ENCODE measurements at places on chromosomes 5 and 9.

DNA sequence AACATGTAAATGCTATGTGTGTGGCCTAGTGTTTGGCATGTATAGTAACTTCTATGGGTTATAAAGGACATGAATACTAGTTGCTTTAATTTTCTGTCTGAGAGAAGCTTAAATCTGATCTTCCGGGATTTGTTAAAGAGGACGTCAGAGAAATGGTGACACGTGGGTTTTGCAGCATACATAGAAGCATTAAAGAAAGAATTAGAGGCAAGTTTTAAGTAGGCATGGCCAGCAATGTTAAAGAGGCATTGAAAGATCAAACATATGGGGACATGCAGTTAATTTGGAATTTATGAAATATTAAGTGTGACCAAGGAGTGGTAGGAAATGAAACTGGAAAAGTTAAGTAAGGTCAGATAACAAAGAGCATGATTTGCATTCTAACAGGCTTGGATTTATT lies 311.4 kb upstream of the RIOK2 start:
- no peak for DNase-seq

DNA sequence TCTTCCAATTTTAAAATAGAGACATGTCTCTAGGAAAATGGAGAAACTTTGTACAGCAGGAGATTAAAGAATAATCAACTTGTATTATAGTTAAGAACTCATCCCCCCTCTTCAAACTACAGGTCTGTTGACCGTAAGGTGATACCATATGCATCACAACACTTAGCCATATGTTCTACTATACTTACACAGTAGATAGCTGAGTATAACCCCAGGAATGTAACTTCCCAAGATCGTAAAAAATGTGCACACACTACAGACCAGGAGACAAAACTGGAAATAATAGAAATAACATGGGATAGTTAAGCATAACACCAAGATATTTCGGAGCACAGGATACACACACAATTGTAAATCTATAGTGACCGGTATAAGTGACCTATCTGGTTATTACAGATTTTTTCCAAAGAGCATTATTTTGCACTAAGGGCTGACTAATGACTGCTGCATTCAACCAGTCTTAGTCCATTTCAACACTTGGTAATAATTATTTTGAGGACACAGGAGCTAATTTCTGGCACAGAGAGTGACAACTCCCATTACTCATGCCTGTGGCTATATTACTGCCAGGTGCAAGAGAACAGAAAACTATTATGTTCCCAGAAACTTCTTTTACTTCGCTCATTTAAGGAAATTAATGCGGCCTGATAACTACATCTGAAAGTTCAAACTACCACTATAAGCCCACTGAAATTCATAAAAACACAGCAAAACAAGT lies 15.4 kb upstream of the ZNF622 start:
- DNase-seq, result no peak

- no peak for DNase-seq
Measured at GRCh38 chr5:124235576-124235975, 510.9 kb downstream of the ZNF608 start.

GRCh38 chr5:164301136-164301535 lies 795.7 kb downstream of the MAT2B start:
- no peak for DNase-seq

GRCh38 chr5:81972492-81972783 lies 615 bp downstream of the ATG10 start:
- DNase-seq, result no peak

- no peak for DNase-seq
Measured at GRCh38 chr5:54794135-54794975, 191.0 kb downstream of the ESM1 start.
